ENCODE measurements at places on chromosomes 2 and 18. TPM values are rescaled to one million over a fixed set of nuclear protein-coding genes. Genes with fewer than 3 reads are reported as not detected.

LYG1 gene
- total RNA-seq: 2.6 TPM

- H3K36me3 ChIP-seq: no peaks in the 10 kb centered on the region
- no peak overlapping the region for H3K27ac ChIP-seq
- DNase-seq: no peak
- no peaks in the 10 kb centered on the region for H3K4me1 ChIP-seq
- H3K4me3 ChIP-seq: no peak overlapping the region
- no peaks in the 10 kb centered on the region for H3K27me3 ChIP-seq
Observed at GRCh38 chr2:23138701-23139100, 246.3 kb upstream of the KLHL29 start.

DNA sequence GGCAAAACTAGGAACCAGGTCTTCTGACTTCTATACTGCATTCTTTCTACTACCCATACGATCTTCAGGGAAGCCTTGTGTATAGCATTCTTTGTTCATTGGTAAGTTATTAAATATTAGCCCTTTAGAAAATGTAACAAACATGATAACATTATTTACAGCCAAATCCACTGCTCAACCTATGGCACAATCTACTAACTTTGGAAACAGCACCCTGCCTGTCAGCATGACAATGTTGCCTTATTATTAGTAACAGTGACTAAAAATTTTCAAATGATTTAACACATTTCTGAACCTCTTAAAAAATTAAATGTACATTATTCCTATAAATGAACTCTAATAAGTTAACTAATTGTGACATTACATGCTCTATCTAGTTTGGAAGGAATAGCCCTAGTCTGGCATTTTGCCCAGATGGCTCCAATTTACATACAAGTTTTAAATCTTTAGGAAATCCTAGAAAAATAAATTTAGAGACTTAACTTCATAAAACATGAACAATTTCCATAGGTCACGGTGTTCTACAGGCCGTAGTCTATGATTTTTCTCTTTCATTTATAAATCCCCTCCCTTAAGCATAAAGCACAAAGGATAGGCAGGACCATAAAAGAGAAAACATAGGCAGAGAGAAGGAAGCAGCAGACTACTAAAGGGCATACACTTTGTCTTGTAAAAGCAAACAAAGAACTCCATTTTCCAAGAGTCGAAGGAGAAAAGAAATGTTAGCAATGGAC lies 33.7 kb downstream of the YES1 start:
- no peak overlapping the region for H3K4me3 ChIP-seq
- H3K27me3 ChIP-seq: no peaks in the 10 kb centered on the region
- peaks cover 4% of the 10 kb centered on the region for H3K4me1 ChIP-seq
- H3K36me3 ChIP-seq: peaks cover 2% of the 10 kb centered on the region
- no peak overlapping the region for H3K27ac ChIP-seq
- no peak for DNase-seq

DNA sequence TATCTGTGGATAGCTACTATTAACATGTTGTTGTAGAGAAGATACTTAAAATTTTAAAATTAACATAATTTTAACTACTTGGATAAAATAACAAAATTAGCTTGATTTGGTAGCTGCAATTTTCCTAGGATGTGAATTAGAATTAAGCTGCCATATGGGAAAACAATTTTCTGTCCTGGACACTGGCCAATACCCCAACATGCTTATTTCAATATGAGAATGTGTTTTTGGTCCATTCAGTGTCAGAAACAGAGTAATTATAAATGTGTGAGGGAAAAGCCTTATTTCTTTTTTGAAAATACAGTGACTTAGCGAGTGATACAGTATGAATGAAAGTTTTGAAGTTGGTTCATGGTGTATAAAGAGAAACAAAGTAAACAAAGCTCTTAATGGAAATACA lies 948.3 kb upstream of the GYPC start:
- no peaks in the 10 kb centered on the region for H3K4me1 ChIP-seq
- no peak overlapping the region for H3K4me3 ChIP-seq
- H3K27me3 ChIP-seq: no peaks in the 10 kb centered on the region
- H3K36me3 ChIP-seq: no peaks in the 10 kb centered on the region
- DNase-seq: no peak

SOCS6 gene
- 4.7 TPM for total RNA-seq
